CD4-positive, alpha-beta T cell treated with Interleukin-12 subunit alpha and Interleukin-12 subunit beta, for 1 hour (primary cell): ENCODE measurements at places on chromosomes 1 and 21.

GRCh38 chr1:215807911-215808436, 240.9 kb downstream of the KCTD3 start:
- no peak for DNase-seq

- no peak for DNase-seq
Measured at GRCh38 chr21:14119038-14119437, 91.7 kb downstream of the LIPI start.

GRCh38 chr1:80363689-80364475, 1357.4 kb upstream of the ADGRL4 start:
- no peak for DNase-seq

- DNase-seq = no peak
Measured at GRCh38 chr1:56069824-56070223, 509.5 kb downstream of the PLPP3 start.

GRCh38 chr1:77378723-77379535, 97.1 kb downstream of the AK5 start:
- DNase-seq = no peak

DNA sequence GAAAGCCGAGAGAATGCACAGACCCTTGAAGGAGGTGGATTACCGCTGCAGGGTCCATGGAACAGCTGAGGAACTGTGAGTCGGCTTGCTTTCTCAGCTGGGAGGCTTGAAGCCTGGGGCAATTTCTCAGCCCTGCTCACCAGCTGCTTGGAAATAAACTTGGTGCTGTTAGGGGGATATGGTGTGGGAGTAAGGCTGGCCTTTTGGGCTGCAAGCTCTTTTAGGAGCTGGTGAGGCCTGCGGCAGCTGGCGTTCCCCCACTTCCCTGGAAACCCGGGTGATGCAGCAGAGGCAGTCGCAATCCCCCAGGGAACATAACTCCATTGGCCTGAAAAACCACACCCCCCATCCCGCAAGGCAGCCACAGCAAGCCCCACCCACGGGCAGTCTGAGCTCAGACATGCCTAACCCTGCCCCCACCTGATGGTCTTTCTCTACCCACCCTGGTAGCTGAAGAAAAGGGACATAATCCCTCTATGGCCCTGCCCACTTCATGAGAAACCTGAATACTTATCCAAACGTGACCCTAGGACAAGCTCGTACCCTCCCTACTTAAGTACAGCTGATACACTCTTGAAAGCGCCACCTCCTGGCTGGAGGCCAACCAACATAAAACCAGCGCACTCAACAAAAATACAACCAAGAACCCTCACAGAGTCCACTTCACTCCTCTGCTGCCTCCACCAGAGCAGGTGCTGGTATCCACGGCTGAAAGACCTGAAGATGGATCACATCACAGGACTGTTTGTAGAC, 1995.8 kb downstream of the NCAM2 start:
- DNase-seq = no peak

- DNase-seq = no peak
Measured at GRCh38 chr1:111876631-111877030, 112.8 kb downstream of the KCND3 start.

DNA sequence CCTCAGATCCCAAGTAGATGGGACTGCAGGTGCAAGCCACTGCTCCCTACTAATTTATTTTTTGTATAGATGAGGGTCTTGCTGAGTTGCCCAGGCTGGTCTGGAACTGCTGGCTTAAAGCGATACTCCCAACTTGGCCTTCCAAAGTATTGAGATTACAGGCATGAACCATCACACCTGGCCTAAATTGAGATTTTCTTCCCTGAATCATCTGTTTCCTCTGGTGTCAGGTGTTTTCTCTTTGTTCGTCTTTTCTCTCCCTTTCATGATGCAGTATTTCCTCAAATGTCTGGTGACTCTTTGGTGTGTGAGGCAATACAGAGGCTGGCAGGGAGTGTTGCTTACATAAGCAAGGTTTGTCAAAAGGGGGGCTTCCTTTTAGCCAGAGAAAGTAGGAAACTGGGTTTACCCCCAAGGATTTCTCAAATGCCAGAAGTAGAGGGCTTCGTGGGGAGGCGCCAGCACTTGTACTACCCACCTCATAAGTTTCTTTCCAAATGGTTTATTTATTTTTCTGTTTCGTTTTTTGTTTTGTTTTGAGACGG, 27.6 kb downstream of the CLDN14 start:
- no peak for DNase-seq

DNA sequence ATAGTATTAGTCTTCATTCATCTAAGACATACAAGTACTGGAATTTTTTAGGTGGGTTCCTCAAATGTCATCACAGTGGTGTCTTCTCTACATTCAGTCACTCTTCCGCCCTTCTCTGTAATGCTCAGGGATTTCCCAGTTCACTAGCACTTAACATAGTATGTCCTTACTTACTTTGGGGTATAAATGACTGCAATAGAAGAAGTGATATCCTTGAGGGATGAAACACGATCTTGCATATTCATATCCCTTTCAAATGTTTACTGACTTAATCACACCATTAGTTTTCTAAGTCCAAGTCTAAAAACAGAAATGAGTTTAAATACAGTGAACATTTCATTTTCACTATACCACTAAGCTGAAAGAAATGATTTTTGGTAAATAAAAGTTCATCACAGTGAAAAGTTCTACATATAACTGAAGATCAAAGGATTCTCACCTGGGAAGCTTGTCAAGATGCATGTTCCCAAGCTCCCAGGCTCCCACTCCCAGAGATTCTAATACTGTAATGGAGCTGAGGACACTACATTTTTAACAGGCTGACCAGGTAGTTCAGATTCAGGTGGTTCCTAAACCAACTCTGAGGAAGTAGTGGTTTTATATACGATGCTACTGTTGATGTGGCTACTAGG, 29.7 kb downstream of the MRPL39 start:
- no peak for DNase-seq

- DNase-seq = no peak
Measured at GRCh38 chr1:239550178-239550577, 163.8 kb downstream of the CHRM3 start.

- DNase-seq = no peak
Measured at GRCh38 chr1:247500865-247501264, 35.4 kb downstream of the OR2C3 start.

DNA sequence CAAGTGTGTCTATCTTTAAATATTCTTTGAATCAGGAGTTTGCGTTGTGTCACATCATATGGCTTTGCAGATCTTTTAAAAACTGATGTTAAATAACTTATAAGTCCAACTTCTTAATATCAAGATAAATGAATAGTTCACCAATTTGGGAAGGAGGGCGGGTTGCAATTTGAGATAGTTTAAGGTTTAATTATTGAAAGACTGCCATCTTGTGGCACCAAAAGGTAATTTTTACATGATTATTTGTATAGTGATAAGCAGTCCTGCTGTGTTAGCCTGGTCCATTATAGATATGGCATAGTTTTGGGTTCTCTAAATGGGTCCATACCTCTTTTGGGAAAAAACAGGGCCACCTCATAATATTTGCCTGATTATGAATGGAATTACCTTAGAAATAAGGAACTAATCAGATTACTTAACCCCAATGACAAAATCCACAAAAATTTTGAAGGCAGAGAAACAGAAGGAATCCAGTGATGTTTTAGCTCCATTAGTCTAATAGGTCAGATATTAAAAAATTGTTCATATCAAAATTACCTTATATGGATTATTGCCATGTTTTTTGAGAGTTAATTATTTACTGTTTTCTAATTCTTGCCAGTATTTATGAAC, 64.3 kb downstream of the PRKAA2 start:
- DNase-seq = peak; percentile 24

GRCh38 chr21:45001134-45002095, 61.6 kb downstream of the SLX9 start:
- DNase-seq = no peak

- DNase-seq = no peak
Measured at GRCh38 chr1:32332290-32333079, 3.5 kb downstream of the MARCKSL1 start.

GRCh38 chr21:33971492-33972013, 55.9 kb upstream of the ATP5PO start:
- DNase-seq = no peak

GRCh38 chr21:23624281-23624680, 1983.0 kb downstream of the MRPL39 start:
- DNase-seq = no peak

GRCh38 chr1:219304227-219305226, 130.8 kb downstream of the LYPLAL1 start:
- no peak for DNase-seq

DNA sequence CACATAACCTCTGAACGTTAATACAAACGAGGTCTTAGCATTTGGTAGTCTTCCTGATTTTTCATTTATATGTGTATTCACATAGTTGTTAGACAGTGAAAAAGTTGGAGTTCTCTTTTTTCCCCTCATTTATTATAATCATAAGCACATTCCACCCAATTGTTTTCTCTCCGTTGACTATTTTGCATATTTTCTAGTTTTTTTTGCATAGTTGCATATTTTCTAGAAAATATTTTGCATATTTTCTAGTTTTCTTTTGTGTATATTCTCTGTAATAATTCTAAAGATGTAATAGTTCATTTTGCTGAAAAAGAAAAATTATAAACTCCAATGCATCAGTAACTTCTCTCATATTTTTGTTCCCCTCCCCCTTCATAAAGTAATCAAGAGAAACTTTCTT, 47.5 kb downstream of the FYB2 start:
- DNase-seq = no peak

DNA sequence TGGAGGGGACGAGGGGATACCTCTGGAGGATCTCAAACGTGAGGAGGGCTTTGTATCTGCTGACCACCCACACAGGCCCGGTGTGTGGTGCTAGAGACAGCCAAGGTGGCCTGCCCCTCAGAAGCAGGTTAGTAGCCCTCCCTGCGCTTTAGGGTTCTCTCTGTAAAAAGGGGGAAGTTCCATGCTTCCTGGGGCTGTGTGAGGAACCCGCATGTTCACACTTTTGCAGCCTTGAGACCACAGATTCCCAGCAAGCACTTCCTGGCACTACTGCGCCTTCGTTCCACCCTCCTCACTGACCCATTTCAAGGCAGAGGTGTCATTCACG, 7.9 kb upstream of the GUCA2B start:
- no peak for DNase-seq
